Type B pancreatic cell (in vitro differentiated cells): ENCODE measurements at places on chromosomes 5 and 9. TPM values are rescaled to one million over a fixed set of nuclear protein-coding genes. Genes with fewer than 3 reads are reported as not detected.

- no peak for DNase-seq
Measured at GRCh38 chr9:127786773-127787104, 905 bp downstream of the CDK9 start.

- DNase-seq, result no peak
Measured at GRCh38 chr9:82242285-82242963, 253.9 kb downstream of the SPATA31D1 start.

GRCh38 chr9:126301985-126302603, 24.5 kb upstream of the MVB12B start:
- no peak for DNase-seq

- no peak for DNase-seq
Measured at GRCh38 chr5:172299916-172300439, 16.4 kb upstream of the UBTD2 start.

The ORM2 gene
- not detected in 2 replicates for total RNA-seq
